ENCODE measurements at places on chromosomes 1 and 21. TPM values are rescaled to one million over a fixed set of nuclear protein-coding genes. Genes with fewer than 3 reads are reported as not detected.
A peak's percentile ranks its signal among the peaks of the same experiment; 100 is the strongest.

DNA sequence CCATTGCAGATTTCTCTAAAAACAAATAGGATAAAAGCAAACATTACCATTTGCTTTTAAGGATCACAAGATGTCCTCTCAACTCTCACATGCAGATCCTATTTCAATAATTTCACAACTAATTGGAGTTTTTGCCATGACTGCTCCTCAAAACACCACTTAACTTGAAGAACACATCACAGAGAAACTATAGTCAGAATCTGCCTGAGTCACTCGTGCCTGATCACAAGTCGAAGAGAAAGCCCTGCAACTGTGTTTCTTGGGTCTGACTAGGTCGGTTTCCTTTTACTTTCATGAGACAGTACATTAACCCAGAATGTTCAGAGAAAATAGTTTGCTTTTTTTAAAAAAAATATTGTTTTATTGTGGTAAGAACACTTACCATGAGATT is 46.3 kb upstream of the SMYD2 start:
- H3K4me1 ChIP-seq, result no peaks in the 10 kb centered on the region
- no peaks in the 10 kb centered on the region for H3K36me3 ChIP-seq
- DNase-seq, result no peak

- H3K4me1 ChIP-seq, result peaks cover 8% of the 10 kb centered on the region
- H3K27me3 ChIP-seq, result no peaks in the 10 kb centered on the region
- peak; percentile 73 for DNase-seq
- no peak overlapping the region for H3K4me3 ChIP-seq
Observed at GRCh38 chr1:172322219-172323061, 98.0 kb upstream of the C1orf105 start.

DNA sequence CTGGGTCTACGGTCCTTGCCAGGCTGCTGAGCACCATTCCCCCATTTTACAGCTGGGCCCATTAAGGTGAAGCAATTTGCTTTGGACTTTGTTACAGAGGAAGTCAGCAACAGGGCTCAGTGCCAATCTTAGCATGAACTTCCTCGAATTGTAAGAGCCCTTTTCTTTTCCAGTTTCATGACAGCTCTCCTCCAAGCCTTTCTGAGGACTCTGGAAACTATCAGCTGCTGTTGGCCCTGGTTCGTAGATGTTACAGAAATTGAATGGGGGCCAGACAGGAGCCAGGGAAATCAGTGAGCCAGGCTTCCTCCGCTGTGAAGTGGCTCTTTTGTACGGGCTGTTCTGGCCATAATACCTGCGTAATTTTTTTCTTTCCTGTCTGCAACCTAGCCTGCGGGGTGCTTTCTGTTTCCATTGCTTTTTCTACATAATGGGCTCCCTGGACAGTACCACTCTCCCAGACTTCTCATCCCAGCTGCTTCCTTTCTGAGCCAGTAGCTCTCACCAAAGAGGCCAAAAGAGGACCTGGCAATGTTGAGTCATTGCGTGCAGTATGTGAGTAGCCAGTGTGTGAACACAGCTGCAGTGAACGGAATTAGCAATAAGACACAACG is 386.3 kb downstream of the DISC1 start:
- H3K27me3 ChIP-seq, result no peaks in the 10 kb centered on the region
- H3K4me3 ChIP-seq, result peak overlapping the region; percentile 23
- DNase-seq, result peak; percentile 78
- H3K4me1 ChIP-seq, result peaks cover 21% of the 10 kb centered on the region

GRCh38 chr1:220504329-220504728 is 23.6 kb upstream of the MARK1 start:
- no peaks in the 10 kb centered on the region for H3K27me3 ChIP-seq
- no peaks in the 10 kb centered on the region for H3K36me3 ChIP-seq
- no peak overlapping the region for H3K27ac ChIP-seq
- H3K4me1 ChIP-seq, result no peaks in the 10 kb centered on the region
- no peak for DNase-seq

GRCh38 chr1:20401405-20402010 is 84.5 kb downstream of the CAMK2N1 start:
- H3K4me1 ChIP-seq, result no peaks in the 10 kb centered on the region
- no peaks in the 10 kb centered on the region for H3K36me3 ChIP-seq
- H3K4me3 ChIP-seq, result no peak overlapping the region

GRCh38 chr1:93056649-93057048 is 22.4 kb upstream of the MTF2 start:
- H3K27ac ChIP-seq, result no peak overlapping the region
- H3K36me3 ChIP-seq, result no peaks in the 10 kb centered on the region
- no peaks in the 10 kb centered on the region for H3K4me1 ChIP-seq
- H3K27me3 ChIP-seq, result no peaks in the 10 kb centered on the region
- H3K4me3 ChIP-seq, result no peak overlapping the region

- DNase-seq, result no peak
- no peaks in the 10 kb centered on the region for H3K4me1 ChIP-seq
- no peak overlapping the region for H3K27ac ChIP-seq
- H3K27me3 ChIP-seq, result peaks cover 2% of the 10 kb centered on the region
- H3K4me3 ChIP-seq, result no peak overlapping the region
Observed at GRCh38 chr1:1183833-1184775, 10.4 kb downstream of the TTLL10 start.

GRCh38 chr1:169345511-169345910 is 22.1 kb downstream of the NME7 start:
- H3K4me1 ChIP-seq, result no peaks in the 10 kb centered on the region
- H3K4me3 ChIP-seq, result no peak overlapping the region
- H3K27me3 ChIP-seq, result no peaks in the 10 kb centered on the region
- H3K27ac ChIP-seq, result no peak overlapping the region
- no peak for DNase-seq

GRCh38 chr1:171741872-171742576 is at the start of gene VAMP4:
TSS of gene VAMP4 (minus strand) at chr1:171742065. CDS start at chr1:171738414, 3,651 bp downstream.
- H3K27ac ChIP-seq, result peak within 1 kb of the TSS; percentile 95
- H3K4me1 ChIP-seq, result no peaks in the 10 kb centered on the region
- H3K27me3 ChIP-seq, result no peaks in the 10 kb centered on the region

DNA sequence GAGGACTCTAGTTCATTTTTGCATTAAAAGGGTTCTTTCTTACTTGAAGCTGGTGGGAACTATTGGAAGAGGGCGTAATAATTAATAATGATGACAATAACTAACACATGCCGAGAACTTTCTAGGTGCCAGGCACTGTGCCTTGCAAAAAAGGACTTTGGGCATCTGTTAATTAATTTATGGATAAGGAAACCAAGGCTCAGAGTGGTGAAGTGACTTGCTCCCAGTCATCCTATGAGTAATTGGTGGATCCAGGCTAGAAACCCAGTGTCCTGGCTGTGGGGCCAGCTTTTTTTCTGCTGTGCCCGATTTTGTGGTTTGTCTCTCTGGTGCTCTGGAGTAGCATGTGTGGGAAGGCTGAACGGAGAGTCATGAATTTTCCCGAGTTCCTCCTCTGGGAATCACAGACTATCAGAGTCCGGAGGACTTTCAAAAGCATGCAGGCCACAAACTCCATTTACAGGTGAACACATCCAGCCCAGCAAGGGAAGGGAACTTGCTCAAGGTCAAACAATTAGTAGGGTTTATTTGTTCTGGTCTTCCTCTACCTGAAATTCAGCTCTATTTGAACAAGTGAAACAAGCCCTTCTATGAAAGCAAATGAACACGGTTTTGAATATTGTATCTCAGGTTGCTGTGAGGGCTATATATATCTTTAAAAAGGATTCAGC is 23.4 kb downstream of the ROR1 start:
- H3K27ac ChIP-seq, result no peak overlapping the region
- H3K4me1 ChIP-seq, result peaks cover 2% of the 10 kb centered on the region
- no peak for DNase-seq

DNA sequence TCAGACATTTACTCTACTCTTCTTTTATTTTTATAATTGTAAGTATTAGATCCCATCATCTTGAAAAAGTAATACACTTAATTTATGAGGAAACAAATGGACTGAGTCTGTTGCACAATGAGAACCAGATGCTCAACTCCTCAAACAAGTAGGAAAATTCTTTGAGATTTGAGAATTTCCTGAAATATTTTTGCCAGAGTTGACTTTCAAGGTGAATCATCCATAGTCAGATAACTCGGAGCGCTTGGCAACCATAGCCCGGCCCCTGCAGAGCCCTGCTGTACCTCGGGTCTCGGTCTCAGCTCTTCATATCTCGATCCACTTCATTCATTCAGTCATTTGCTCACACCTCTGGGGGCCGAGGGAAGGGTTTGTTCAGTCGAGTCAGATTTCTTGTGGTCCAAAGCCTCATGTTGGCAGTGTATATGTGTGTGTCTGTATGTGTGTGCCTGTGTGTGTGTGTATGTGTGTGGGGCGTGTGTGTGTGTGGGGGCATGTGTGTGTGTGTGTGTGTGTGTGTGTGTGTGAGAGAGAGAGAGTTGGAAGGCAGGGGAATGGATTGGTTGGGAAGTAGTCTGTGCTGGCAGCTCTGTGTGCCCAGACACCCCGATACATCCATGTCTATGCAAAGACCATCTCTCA is 18.1 kb upstream of the PCP4 start:
- no peaks in the 10 kb centered on the region for H3K4me1 ChIP-seq
- DNase-seq, result no peak
- H3K4me3 ChIP-seq, result no peak overlapping the region
- H3K27ac ChIP-seq, result no peak overlapping the region

- H3K27me3 ChIP-seq, result no peaks in the 10 kb centered on the region
- peaks cover 22% of the 10 kb centered on the region for H3K4me1 ChIP-seq
- DNase-seq, result peak; percentile 81
Observed at GRCh38 chr1:211258310-211258755, 833 bp upstream of the RCOR3 start.

DNA sequence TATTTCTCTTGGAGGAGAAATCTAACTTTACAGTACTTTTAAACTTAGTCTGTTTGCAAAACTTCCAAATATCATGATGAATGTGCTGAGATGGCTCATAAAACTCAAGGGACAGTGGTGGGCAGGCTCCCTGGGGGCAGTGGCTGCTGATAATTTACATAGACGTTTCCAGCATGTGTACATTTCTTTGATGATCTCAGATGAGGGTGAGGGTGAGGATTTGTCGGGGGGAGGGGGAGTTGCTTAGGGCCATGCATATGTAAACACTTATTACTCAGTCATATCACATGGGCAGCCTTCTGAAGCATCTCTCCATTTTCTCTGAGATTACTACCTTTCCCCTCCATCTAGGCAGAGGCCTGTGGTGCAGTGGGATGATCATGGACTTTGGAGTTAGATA is 152.9 kb upstream of the HMGB4 start:
- no peaks in the 10 kb centered on the region for H3K36me3 ChIP-seq
- H3K27ac ChIP-seq, result no peak overlapping the region
- no peak for DNase-seq
- H3K4me1 ChIP-seq, result no peaks in the 10 kb centered on the region
- no peaks in the 10 kb centered on the region for H3K27me3 ChIP-seq

DNA sequence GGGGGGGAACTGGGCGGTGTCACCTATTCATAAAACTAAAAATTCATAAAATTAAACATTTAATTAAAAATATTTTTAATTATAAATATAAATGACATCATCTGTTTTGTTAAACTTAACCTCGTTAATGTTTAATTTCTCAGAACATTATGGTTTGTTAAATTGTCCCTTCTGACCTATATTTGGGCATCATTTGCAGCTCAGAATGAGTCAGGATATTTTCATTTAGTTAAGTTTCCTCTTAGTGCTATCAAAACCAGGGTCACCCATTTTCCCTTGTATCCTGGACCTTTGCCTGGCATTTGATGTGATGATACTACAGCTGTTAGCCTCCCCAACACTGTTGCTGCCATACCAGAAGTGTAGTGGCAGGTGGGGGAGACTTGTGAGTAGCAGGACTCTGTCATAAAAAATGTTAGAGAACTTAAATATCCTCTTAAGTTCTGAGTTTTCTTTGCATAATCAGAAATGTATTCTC is 30.3 kb downstream of the TSNAX start:
- no peak overlapping the region for H3K4me3 ChIP-seq
- H3K27ac ChIP-seq, result no peak overlapping the region
- no peaks in the 10 kb centered on the region for H3K4me1 ChIP-seq
- H3K27me3 ChIP-seq, result no peaks in the 10 kb centered on the region
- H3K36me3 ChIP-seq, result peaks cover 9% of the 10 kb centered on the region
- DNase-seq, result no peak

DNA sequence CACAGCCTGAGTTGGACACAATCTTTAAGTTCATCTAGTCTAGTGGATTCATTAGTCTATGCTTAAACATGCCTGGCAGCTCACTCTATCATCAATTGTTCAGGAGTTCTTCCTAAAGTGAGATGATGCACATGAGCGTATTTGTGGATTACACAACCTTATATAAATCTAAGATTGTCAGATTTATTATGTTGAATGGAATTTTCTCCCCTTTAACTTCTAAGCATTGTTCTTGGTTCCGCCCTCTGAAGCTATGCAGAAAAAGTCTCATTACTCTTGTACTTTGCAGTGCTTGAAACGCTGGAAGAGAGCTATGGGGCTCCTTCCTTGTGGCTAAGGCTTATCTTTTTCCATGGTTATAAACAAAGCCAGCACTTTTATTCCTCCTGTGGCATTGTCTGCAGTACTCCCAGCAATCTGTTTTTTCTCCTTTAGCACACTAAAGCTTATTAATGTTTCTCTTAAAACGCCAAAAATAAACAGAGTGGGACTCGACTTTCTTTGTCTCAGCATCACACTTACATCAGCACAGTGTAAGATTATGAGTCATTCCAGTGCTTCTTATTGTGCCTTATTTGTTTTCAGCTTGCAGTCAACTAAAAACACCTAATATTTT is 316.8 kb upstream of the CAMK1G start:
- no peaks in the 10 kb centered on the region for H3K36me3 ChIP-seq
- H3K27me3 ChIP-seq, result no peaks in the 10 kb centered on the region
- no peaks in the 10 kb centered on the region for H3K4me1 ChIP-seq

GRCh38 chr1:33762962-33763361 is 100.9 kb upstream of the HMGB4 start:
- no peak for DNase-seq
- peaks cover 11% of the 10 kb centered on the region for H3K4me1 ChIP-seq
- no peak overlapping the region for H3K4me3 ChIP-seq
- no peaks in the 10 kb centered on the region for H3K36me3 ChIP-seq
- H3K27ac ChIP-seq, result no peak overlapping the region

DNA sequence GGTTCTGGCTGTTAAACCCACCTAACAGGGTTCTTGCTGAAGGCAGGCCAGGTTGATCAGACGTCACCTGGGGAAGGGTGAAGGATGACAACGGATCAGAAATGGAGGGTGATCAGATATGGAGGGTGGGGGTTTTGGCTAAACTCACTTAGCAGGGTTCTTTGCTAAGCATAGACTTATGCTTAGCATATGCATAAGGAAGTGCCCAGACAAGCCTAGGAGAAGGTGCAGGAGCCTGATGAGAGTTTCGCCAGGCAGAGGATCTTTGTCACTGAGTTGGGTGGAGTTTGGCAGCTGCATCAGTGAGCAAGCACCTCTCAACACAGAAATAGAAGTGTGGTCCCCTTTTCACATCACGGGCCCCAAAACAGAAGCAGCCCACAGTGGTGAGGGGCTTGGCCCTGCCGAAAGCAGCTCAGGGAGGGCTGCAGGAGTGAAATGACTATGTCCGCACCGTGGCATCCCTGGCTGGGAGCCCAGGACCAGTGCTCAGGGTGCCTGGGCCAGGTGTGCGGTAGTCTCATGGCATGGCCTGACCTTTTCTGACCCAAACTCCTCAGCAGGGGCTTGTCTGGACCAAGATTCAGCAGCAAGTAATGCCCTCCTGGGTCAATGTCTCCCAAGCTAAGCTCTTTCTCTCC is 101.6 kb downstream of the AJAP1 start:
- H3K27ac ChIP-seq, result no peak overlapping the region
- H3K4me1 ChIP-seq, result no peaks in the 10 kb centered on the region
- H3K36me3 ChIP-seq, result no peaks in the 10 kb centered on the region
- H3K4me3 ChIP-seq, result no peak overlapping the region

- H3K4me3 ChIP-seq, result no peak overlapping the region
- H3K27ac ChIP-seq, result no peak overlapping the region
- no peak for DNase-seq
- H3K36me3 ChIP-seq, result peaks cover 64% of the 10 kb centered on the region
- H3K4me1 ChIP-seq, result no peaks in the 10 kb centered on the region
- H3K27me3 ChIP-seq, result no peaks in the 10 kb centered on the region
Observed at GRCh38 chr1:226370144-226370923, 37.6 kb downstream of the PARP1 start.

ARHGAP29 gene
- total RNA-seq, result 29.9 TPM

WNT2B gene
- total RNA-seq, result 18.6 TPM

KIF2C gene
- 1.3 TPM for total RNA-seq

LRRC53 gene
- total RNA-seq, result not detected

HLX gene
- total RNA-seq, result 6.2 TPM

TTC13 gene
- total RNA-seq, result 3.9 TPM

Data from right atrium auricular region (tissue), 2 donors.